NCI-H446 (cell line): ENCODE measurements at places on chromosomes 1 and 21.

GRCh38 chr1:201049248-201049831 lies 25.8 kb upstream of the KIF21B start:
- DNase-seq: no peak

DNA sequence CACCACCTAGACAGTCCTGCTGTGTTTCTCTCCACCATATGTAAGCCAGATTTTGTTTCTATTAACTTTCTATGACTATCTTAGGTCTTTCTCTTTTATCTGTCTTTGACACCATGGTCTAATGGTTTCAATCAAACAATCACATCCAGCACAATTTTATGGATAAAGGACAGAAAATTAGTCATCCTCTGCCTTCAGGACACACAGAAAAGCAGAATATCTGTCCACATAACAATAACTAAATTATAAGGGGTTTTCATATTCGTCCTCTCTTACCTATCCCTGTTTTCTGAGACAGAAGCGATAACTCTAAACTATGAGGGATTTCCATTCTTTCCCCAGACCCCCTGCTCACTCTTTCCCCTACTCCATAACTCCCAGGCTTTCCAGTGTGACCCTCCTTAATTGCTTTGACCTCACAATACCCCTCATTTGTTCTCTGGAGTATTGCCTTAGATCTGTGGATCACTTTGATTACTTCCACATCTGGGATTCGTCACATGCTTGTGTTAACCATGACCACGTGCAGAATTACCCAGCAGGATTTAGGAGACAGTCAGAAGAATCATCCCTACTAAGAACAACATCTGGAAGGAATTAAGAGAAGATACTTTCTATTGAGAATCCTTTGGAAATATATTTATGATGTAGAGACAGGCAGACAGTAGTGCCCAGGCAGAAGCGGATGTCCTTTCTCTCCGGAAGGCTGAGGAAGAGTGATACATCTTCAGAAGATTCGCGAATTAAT lies 108.2 kb upstream of the GREM2 start:
- DNase-seq: no peak

DNA sequence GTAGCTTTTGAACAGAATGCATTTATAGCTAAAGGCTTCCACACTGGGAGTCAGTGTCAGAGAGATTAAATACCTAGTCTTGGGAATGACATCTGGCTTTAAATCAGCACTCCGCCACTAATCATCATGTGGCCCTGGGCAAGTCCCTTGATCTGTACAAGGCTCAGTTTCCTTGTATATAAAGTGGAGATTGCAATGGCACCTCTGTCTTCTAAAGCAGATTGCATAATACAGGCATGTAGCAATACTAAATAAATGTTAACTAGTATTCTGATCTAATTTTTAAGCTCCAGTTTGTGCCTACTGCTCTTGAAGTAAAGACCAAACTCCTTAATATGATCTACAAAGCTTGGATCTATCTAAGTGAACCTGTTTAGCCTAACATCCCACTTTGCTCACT lies 249.4 kb downstream of the PLPP3 start:
- no peak for DNase-seq

- DNase-seq: no peak
Measured at GRCh38 chr1:243902100-243902499, 52.1 kb upstream of the AKT3 start.

DNA sequence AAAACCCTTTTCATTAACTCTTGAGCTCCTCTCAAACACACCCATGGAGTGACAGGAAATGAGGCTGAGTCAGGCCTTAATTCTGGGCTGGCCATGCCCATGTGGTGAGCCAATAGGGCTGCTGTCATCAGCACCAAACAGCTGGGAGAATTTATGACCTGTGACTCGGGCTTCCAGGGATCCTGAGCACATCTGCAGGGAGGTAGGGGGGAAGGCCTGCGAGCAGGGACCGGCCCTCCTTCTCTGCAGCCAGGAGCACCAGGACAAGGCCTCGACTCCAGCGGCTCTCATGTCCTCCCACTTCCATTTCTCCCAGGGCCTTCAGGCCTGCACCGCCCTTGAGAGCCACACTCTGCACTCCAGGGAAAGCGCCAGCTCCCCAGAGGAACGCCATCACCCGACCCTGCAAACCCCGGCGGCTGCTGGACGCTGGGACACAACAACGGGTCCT lies 14.6 kb downstream of the RIPK4 start:
- no peak for DNase-seq

GRCh38 chr21:29248124-29248523 lies 50.6 kb upstream of the BACH1 start:
- DNase-seq: no peak

DNA sequence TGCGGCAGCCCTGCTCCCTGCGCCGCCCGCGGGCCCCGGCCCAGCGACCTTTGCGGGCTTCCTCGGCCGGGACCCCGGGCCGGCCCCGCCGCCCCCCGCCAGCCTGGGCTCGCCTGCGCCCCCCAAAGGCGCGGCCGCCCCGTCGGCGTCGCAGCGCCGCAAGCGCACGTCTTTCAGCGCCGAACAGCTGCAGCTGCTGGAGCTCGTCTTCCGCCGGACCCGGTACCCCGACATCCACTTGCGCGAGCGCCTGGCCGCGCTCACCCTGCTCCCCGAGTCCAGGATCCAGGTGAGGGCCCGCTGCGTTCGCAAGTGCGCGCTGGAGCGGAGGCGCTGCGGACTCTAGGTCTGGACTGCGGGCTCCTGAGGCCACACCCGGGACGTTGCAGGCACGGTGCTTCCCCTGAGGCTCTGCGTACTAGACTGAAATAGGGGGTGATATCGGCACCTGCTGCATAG lies 351 bp downstream of the MIXL1 start:
- no peak for DNase-seq

GRCh38 chr1:2159124-2159523 lies 35.4 kb downstream of the FAAP20 start:
- DNase-seq: no peak

DNA sequence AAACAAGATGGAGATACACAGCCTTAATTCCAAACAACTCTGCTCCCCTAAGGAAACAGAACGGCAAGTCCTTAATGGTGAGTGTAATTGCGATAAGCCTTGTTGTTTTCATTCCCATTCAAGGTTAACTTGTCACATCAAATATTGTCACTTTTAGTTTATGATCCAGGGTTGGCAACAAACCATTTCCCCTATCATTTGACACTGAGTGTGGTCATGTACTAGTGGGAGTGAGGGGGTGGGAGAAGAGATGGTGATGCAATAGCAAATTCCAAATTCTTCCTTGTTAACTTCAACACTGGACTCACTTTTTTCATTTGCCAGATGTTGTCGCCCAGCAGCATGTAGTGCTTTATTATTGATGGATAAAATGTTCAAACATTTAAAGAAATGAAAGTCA lies 140.4 kb downstream of the ZNF326 start:
- DNase-seq: no peak

DNA sequence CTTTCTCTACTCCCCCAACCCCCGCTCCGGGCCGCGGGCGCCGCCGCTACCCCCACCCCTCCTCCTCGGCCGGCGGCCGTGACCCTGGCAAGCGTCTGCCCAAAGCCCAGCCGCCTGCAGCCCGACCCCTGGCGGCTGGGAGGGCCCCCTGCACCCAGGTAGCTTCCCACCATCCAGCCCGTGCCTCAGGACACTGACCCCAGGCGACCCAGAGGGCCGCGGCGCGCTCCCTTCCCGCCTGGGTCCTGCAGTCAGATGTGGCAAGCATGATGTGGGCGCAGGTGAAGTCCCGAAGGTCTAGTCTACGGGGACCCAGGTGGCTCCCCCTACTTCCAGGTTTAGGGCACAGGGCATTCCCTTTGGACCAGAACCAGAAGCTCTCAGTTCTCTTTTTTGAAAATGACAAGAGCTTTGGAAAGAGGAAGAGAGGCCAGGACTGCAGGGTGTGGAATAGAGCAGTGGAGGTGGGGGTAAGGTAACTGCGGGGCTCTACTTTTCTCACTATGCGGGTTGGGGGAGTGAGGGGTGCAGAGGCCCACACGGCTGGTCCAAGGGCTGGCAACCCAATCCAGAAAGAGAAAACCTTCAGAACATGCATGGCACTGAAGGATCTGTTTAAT lies at the start of gene DENND4B:
TSS of gene DENND4B (minus strand) at position 97 of the 620 bp plus-strand sequence. CDS start 2,344 bp downstream, outside the sequence.
- peak; percentile 80 for DNase-seq

- no peak for DNase-seq
Measured at GRCh38 chr1:153697191-153698019, 18.9 kb downstream of the NPR1 start.

- no peak for DNase-seq
Measured at GRCh38 chr1:55195521-55196233, 19.5 kb downstream of the USP24 start.

GRCh38 chr1:29120947-29121485 lies 2.7 kb downstream of the TMEM200B start:
- no peak for DNase-seq

- DNase-seq: no peak
Measured at GRCh38 chr1:77465139-77465538, 183.3 kb downstream of the AK5 start.
